Osteocyte (in vitro differentiated cells): ENCODE measurements at places on chromosomes 4 and X. TPM values are rescaled to one million over a fixed set of nuclear protein-coding genes. Genes with fewer than 3 reads are reported as not detected.

- no peaks in the 10 kb centered on the region for H3K27me3 ChIP-seq
- no peak overlapping the region for H3K4me3 ChIP-seq
- peaks cover 8% of the 10 kb centered on the region for H3K4me1 ChIP-seq
- peaks cover 27% of the 10 kb centered on the region for H3K36me3 ChIP-seq
- DNase-seq, result no peak
Measured at GRCh38 chr4:169640261-169640870, 20.0 kb downstream of the CLCN3 start.

DNA sequence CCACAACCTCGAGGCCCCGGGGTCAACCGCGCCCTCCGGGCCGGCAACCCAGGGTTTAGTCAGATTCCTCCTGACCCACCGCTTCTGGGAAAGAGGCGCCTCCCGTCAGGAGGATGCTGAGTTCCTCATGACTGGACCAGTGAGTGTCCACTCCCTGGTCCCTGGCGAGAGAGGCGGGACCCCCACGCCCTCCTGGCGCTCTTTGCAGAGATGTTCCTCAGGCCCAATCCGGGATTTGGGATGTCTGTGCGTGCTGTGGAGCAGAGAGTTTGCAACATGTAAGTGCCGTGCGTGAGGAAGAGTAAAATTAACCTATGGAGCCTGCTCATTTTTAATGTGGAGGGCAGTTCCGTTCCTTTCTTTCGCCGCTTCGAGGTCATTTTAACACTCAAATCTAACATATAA is 824 bp upstream of the UGDH start:
- peaks cover 29% of the 10 kb centered on the region for H3K36me3 ChIP-seq
- peak overlapping the region; percentile 98 for H3K27ac ChIP-seq
- no peaks in the 10 kb centered on the region for H3K27me3 ChIP-seq
- no peak for DNase-seq

DNA sequence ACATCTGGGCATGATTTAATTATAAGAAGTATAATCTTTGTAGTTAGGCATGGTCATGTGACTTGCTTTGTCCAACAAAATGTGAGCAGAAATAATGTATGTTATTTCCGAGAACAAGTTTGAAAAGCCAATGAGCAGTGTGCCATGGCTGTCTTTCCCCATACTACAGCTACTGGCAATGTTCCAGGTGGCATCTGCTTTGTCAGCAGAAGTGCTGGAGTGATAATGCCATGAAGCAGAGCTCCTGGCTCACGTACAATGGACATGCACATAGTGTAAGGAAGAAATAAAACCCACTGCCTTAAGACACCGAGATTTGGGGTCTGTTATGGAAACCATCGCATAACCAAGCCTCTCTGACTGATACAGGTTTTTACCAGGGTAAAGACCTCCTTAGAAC is 212.6 kb upstream of the RASGEF1B start:
- H3K36me3 ChIP-seq, result no peaks in the 10 kb centered on the region
- DNase-seq, result no peak
- no peak overlapping the region for H3K4me3 ChIP-seq
- H3K27ac ChIP-seq, result no peak overlapping the region
- H3K4me1 ChIP-seq, result peaks cover 3% of the 10 kb centered on the region
- no peaks in the 10 kb centered on the region for H3K27me3 ChIP-seq

CCDC110 gene
- 0.73 and 0.76 TPM in 2 replicates for total RNA-seq

GRCh38 chr4:4758681-4759080 is 100.8 kb upstream of the MSX1 start:
- DNase-seq, result no peak
- H3K4me3 ChIP-seq, result no peak overlapping the region
- H3K36me3 ChIP-seq, result no peaks in the 10 kb centered on the region
- no peak overlapping the region for H3K27ac ChIP-seq

OPRPN gene
- not detected in 2 replicates for total RNA-seq

DMRTC1 gene
- not detected in 2 replicates for total RNA-seq

DNA sequence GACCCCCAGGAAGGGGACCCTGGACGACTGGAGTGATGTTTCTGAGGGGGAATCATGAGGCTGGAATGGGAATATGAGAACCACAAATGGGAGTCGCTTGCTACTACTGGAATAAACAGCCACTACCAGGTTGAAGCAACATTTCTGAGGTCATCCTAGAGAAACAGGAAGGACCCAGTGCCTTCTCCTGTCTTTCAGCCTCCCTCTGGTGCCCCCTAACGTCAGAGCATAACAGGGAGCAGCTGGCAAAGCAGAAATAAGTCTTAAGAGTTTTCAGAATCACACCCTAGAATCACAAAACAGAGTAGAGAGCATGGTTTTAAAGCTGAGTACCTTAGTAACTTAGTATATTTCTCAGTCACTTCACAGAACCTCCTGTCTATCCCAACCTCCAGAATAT is 347.8 kb upstream of the PITX2 start:
- peaks cover 5% of the 10 kb centered on the region for H3K27me3 ChIP-seq
- H3K4me3 ChIP-seq, result no peak overlapping the region
- no peak overlapping the region for H3K27ac ChIP-seq
- H3K4me1 ChIP-seq, result no peaks in the 10 kb centered on the region

DNA sequence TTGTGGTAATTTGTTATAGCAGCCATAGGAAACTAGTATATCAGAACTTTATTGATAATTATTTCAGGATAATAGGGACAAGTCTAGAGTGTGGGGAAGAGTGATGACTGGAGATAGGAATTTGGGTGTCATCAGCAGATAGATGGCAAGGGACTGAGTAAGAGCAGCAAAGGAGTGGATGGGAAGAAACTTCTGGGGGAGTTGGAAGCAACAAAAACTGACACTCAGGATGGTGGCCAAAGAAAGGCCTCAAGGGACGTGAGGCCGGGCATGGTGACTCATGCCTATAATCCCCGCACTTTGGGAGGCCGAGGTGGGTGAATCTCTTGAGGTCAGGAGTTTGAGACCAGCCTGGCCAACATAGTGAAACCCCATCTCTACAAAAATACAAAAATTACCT is 9.1 kb upstream of the SLC25A5 start:
- no peak for DNase-seq
- H3K27ac ChIP-seq, result no peak overlapping the region
- H3K36me3 ChIP-seq, result no peaks in the 10 kb centered on the region
- H3K4me3 ChIP-seq, result no peak overlapping the region

EDA2R gene
- total RNA-seq, result 2.3 and 2.4 TPM in 2 replicates

GRCh38 chrX:70444326-70444945 is at the start of gene DLG3:
Gene DLG3 (plus strand): TSS chrX:70444835. CDS start chrX:70445202, 367 bp downstream.
- H3K27me3 ChIP-seq, result peaks cover 25% of the 10 kb centered on the region
- H3K27ac ChIP-seq, result no peak within 1 kb of the TSS
- no peaks in the 10 kb centered on the region for H3K36me3 ChIP-seq
- H3K4me1 ChIP-seq, result peaks cover 4% of the 10 kb centered on the region

DNA sequence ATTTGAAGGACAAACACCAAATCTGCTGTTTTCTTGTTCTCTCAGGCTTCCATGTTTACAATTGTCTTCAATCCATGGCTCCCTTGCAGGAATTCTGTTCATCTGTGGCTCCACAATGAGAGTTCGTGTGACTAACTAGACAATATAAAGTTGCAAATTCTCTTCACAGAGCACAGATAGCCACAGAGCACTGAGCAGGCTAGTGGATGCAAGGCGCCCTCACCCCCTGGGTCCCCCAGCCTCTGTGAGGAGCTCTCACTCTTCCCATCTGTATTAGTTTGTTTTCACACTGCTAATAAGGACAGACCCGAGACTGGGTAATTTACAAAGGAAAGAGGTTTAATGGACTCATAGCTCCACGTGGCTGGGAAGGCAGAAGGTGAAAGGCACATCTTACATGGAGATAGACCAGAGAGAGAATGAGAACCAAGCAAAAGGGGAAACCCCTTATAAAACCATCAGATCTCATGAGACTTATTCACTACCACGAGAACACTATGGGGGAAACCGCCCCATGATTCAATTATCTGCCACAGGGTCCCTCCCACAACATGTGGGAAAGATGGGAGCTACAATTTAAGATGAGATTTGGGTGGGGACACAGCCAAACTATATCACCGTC is 82.5 kb upstream of the STX18 start:
- no peaks in the 10 kb centered on the region for H3K36me3 ChIP-seq
- DNase-seq, result no peak
- H3K4me3 ChIP-seq, result no peak overlapping the region
- no peak overlapping the region for H3K27ac ChIP-seq
- H3K4me1 ChIP-seq, result peaks cover 5% of the 10 kb centered on the region
- no peaks in the 10 kb centered on the region for H3K27me3 ChIP-seq

GRCh38 chr4:71417150-71417549 is 78.3 kb downstream of the SLC4A4 start:
- H3K27ac ChIP-seq, result no peak overlapping the region
- H3K4me3 ChIP-seq, result no peak overlapping the region
- no peak for DNase-seq

GRCh38 chr4:173169178-173169427 is 492 bp downstream of the GALNT7 start:
- H3K36me3 ChIP-seq, result peaks cover 2% of the 10 kb centered on the region
- H3K27ac ChIP-seq, result no peak overlapping the region
- peaks cover 29% of the 10 kb centered on the region for H3K4me1 ChIP-seq
- DNase-seq, result no peak
- peak overlapping the region; percentile 29 for H3K4me3 ChIP-seq

PAK3 gene
- total RNA-seq, result not detected in 2 replicates

DNA sequence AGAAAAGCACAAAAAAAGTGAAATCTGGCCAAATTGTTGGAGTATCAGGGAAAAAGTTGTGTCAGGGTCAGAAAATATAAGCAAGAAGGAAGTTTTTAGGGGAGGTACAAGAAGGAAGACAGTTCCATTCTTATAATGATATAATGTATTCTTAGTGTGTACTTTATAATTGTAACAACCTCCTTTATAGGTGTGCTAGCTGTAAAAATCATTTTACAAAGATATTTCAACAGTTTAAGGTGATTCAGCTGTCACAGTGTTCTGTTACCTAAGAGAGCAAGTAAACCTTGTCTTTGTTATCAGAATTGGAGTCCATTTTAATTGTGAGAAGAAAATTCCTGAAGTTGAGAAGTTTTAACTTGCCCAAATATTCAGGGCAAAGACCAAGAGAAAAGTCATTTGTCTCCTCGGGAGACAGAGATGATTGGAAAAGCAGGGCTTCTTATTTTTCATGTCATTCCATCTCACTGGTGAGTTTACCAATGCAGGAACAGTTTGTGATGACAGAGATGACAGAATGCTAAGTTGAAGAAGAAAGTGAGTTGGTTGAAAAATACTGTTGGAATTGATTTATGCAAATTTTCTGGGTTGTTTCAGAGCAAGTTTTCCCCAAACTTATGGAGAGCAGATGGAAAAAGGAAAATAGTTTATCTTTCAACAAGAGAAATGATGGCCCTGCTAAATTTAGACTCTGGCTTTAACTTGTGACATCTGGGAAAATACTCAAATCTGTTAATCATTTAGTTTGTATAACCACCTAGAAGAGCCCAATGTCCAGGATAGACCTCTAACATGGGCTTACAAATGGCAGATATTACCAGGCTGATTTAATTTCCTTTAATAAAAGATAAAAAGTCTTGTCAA is 14.8 kb downstream of the INTS6L start:
- no peak for DNase-seq
- no peaks in the 10 kb centered on the region for H3K27me3 ChIP-seq
- no peak overlapping the region for H3K27ac ChIP-seq
- peaks cover 6% of the 10 kb centered on the region for H3K36me3 ChIP-seq
- H3K4me1 ChIP-seq, result peaks cover 12% of the 10 kb centered on the region

DNA sequence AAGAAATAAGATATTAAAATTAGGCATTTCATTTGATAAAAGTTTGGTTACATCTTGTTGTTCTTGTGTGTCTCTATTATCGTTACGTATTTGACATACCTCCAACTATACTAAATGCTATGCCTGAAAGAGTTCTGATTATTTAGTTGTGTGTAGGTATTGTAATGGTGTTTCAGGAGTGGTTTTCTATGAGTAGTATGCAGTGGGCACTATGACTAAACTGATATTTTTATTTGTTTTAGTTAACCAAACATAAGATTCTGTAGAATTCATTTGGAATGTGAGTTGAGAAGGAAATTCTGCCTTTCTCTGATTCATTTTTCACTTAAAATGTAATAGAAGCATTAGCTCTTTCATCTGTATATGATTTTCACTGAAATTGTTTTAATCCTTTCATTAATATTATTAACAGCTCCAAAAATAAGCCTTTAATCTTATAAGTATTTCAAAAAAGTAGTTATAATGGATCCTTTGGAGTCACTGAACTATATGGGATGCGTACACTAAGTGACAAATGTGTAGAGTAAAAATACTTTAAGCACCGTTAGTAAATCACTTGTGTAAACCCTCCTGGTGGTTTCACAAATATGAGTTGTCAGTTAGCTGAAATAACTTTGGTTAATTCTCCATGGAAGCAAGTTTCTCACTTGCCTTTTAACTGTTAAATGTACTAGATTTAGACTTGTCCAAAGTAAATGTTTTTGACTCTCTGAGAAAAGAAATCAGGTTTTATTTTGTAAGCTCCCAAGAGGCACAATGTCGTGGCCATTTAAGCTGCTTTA is 388.7 kb downstream of the ADGRL3 start:
- no peaks in the 10 kb centered on the region for H3K27me3 ChIP-seq
- peaks cover 7% of the 10 kb centered on the region for H3K4me1 ChIP-seq
- no peak overlapping the region for H3K27ac ChIP-seq

DNA sequence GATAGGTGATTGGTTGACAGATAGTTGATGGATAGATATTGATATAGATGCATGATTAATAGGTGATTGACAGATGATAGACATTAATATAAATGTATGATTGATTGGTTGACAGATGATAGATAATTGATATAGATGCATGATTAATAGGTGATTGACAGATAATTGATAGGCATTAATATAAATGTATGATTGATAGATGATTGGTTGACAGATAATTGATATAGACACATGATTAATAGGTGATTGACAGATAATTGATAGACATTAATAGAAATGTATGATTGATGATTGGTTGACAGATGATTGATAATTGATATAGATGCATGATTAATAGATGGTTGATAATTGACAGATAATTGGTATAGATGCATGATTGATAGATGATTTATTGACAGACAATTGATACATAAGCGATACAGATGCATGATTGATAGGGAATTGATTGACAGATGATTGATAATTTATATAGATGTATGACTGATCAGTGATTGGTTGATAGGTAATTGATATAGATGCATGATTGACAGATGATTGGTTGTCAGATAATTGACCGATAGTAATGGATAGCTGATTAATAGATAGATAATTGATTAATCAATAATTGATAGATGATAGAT is 44.9 kb upstream of the PPP2R3B start:
- H3K27me3 ChIP-seq, result no peaks in the 10 kb centered on the region
- H3K4me1 ChIP-seq, result peaks cover 3% of the 10 kb centered on the region
- no peaks in the 10 kb centered on the region for H3K36me3 ChIP-seq
- no peak overlapping the region for H3K27ac ChIP-seq

GRCh38 chr4:89509708-89510281 is 202.2 kb upstream of the GPRIN3 start:
- H3K4me3 ChIP-seq, result no peak overlapping the region
- H3K4me1 ChIP-seq, result no peaks in the 10 kb centered on the region
- no peaks in the 10 kb centered on the region for H3K36me3 ChIP-seq
- DNase-seq, result no peak
- peaks cover 10% of the 10 kb centered on the region for H3K27me3 ChIP-seq

GPC3 gene
- total RNA-seq, result 18.6 and 19.6 TPM in 2 replicates

IL13RA2 gene
- not detected in 2 replicates for total RNA-seq

DNA sequence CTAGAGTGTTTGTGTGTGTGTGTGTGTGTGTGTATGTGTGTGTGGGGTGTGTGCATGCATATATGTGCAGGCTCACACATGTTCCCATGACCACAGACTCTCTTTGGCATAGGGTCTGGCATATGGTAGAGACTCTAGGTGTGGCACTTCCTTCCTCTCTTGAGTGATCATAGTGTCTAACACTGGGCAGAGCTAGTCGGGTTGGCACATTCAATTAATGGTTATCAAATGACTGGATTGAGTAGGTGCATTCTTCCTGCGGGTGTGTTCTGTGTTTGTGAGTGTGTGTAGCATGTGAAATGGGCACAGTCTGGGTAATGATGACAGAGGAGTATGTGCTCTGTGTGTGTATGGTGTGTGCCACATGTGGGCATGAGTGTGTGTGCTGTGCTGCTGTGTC is 106.5 kb downstream of the EFNB1 start:
- peaks cover 9% of the 10 kb centered on the region for H3K4me1 ChIP-seq
- no peaks in the 10 kb centered on the region for H3K36me3 ChIP-seq
- no peak overlapping the region for H3K4me3 ChIP-seq
